ENCODE measurements at places on chromosomes 13 and 19. TPM values are rescaled to one million over a fixed set of nuclear protein-coding genes. Genes with fewer than 3 reads are reported as not detected.

The FFAR1 gene
- total RNA-seq = not detected

The GZMM gene
- total RNA-seq = not detected

The SMIM44 gene
- total RNA-seq = not detected

The TMEM238 gene
- 6.0 TPM for total RNA-seq

The PBX4 gene
- 0.81 TPM for total RNA-seq

The ZNF611 gene
- 14.6 TPM for total RNA-seq

The PSG11 gene
- not detected for total RNA-seq

The KIR3DL2 gene
- total RNA-seq = not detected

The ZNF729 gene
- not detected for total RNA-seq

The PLIN4 gene
- 87.4 TPM for total RNA-seq

The CLIP3 gene
- total RNA-seq = 66.2 TPM

The CYP4F11 gene
- total RNA-seq = 2.3 TPM

The RELB gene
- 9.2 TPM for total RNA-seq

The ACP7 gene
- 0.08 TPM for total RNA-seq

The MAG gene
- total RNA-seq = not detected

The DNAAF3 gene
- not detected for total RNA-seq

The MCEMP1 gene
- 0.67 TPM for total RNA-seq

The HOOK2 gene
- total RNA-seq = 13.5 TPM

The FCER2 gene
- total RNA-seq = not detected

The EIF3K gene
- total RNA-seq = 489 TPM

The TMEM59L gene
- 0.96 TPM for total RNA-seq

The MEIS3 gene
- total RNA-seq = 31.2 TPM

The NLRP7 gene
- not detected for total RNA-seq

The CCDC169 gene
- total RNA-seq = 0.94 TPM

Measured in gastroesophageal sphincter (tissue), 4 donors.